Amygdala (tissue), 56 donors: ENCODE measurements at places on chromosomes 2 and 18.

- no peak for DNase-seq
Observed at GRCh38 chr2:200003444-200003843, 48.1 kb downstream of the MAIP1 start.

- DNase-seq, result no peak
Observed at GRCh38 chr2:70133491-70134322, 46.4 kb downstream of the PCBP1 start.

GRCh38 chr18:65017372-65017760 is 733.4 kb upstream of the CDH7 start:
- DNase-seq, result no peak

GRCh38 chr18:75130591-75131328 is 78.2 kb downstream of the PTGR3 start:
- no peak for DNase-seq

- no peak for DNase-seq
Observed at GRCh38 chr2:161243312-161243711, 64.9 kb upstream of the PSMD14 start.

- no peak for DNase-seq
Observed at GRCh38 chr2:27216416-27217137, 592 bp upstream of the CAD start.

DNA sequence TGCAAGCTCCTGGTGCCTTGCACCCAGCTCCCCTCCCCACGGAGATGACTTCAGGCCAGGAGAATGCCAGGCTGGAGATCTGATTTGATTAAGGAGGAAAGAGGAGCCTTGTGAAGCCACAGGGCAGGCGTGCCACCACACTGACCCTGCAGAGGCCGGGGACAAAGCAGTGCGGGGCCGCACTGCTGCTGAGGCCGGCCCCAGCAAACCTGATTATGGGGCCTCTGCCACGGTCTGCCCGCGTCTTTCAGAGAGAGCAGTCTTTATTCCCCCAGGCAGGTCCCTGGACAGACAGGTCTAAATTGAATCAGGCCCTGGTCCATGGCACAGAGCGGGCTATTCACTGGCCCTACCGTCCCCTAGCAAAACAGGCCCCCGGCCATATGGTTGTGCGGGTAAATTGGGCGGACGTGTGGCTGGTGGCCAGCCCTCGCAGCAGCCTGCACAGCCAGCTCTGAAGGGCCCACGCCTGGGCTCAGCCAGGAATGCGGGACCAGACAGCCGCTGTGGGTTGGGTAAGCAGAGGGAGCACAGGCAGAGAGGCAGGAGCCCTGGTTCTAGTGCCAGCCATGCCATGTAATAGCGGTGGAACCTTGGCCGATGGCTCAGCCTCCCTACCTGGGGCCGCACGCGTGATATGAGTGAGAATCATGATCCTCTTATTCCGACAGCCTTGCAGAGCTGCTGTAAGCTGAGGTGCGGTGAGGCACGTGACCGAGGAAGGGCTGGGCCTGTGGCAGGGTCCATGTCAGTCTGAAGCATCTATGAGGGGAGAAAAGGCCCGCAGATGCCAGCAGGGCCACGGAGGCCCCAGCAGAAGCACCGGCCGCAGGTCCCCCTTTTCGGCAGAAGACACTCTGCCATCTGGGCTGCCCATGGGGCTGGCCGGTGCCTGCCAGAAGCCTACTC is 97.3 kb upstream of the MYCN start:
- DNase-seq, result no peak

- DNase-seq, result no peak
Observed at GRCh38 chr2:189698020-189698887, 23.8 kb downstream of the ANKAR start.

DNA sequence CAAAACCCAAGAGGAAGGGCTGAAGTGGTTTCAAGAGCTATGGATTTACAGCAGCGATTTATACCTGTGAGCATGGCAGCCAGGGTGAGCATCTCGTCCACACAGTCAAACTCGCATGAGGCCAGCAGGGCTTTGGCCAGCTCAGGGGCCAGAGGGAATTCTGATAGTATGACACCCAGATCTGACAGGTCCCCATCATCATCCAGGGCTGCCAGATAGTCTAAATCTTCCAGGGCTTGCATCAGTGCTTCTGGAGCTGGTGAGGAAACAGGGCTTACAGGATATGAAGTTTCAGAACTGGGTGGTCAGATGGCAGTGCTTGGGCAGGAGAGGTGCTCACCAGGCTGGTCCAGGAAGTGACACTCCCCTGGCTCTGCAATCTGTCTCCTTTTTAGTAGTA is 3.5 kb downstream of the DQX1 start:
- no peak for DNase-seq

DNA sequence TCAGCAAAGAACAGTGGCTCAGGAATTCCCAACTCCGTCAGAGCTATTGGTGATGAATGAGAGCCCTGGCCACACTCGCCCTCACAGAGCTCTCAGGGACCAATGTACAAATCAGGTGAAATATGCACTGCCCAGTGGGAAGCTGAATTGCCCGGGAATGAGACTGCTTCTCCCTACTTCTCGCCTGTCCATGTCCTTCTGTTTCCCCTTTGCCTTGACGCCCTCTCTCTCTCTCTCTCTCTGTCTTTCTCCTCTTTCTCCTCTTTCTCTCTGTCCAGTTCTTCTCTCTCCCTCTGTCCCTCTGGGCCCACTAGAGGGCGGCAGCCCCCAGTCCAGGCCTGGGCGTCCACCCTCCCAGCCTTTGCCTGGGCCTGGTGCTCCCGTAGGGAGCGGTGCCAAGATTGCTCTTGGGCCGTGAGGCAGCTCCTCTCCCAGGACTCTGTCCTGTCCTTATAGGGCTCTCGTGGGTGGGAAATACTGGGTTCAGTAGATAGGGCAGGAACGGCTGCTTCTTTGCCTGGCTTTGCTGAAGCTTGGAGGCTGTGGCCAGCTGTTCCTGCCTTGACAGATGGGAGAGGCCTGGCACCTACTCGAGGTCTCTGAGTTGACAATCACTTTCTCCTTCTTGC is 28.4 kb upstream of the PUM2 start:
- peak; percentile 76 for DNase-seq

- no peak for DNase-seq
Observed at GRCh38 chr2:205465791-205466190, 216.5 kb upstream of the NRP2 start.

DNA sequence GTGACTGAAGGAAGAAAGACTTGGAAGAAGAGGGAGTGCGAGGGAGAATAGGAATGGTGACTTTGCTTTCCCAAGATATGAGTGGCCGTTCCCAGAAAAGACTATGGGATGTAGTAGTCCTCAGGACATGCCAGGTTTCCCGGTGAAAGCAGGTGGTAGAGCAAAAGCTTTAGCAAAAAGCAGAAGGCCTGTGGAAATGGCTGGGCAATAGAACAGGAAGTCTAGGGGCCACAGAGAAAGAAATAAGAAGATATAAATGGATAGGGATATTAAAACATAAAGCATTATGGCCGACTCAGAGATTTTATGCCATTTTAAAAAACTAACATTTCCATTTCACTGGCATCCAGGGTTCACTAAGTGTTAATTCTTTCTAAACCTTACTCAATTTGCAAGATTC is 1.2 kb upstream of the SERPINB13 start:
- DNase-seq, result no peak

GRCh38 chr2:113799375-113799774 is 42.9 kb upstream of the SLC35F5 start:
- no peak for DNase-seq

- DNase-seq, result no peak
Observed at GRCh38 chr2:211545582-211545981, 989.2 kb downstream of the CPS1 start.

DNA sequence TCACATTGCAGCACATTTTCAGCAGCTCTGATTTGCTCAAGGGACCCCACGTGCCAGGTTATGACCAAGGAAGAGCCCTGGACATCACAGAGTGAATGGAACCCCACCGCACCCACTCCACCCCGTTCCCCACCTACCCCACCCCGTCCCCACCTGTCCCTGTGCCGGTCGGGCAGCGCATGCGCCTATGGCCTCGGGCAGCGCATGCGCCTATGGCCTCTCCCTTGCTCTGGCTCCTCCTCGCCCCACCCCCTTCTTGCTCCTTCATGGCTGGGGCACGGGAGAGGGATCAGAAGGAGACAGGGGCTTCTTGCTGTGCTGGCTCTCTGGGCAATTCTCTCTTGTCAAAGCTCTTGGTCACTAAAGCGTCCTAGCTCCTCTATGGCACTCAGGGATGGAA is 371.8 kb upstream of the HS6ST1 start:
- DNase-seq, result no peak

DNA sequence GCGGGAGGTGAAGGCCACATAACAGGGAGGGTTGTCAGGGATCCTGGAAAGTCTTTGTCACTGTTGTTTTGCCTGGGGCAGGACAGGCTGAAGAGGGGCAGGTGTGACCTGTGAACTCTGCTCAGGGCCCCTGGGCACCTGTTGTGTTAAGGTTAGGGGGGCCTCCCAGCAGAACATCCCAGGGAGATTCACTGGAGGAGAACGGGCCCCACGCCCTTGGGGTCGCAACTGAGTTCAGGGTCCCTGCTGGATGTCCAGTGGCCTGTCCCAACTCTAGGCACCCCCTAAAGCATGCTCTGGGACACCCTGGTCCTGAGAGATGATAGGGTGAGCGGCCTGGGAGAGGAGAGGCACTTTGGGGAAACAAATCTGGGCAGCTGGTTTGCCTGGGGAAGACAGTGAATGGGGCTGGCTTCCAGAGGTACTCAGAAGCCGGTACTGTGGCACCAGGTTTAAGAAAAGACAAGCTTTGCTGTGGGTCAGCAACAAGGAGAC is 22.9 kb downstream of the GPR35 start:
- DNase-seq, result no peak

DNA sequence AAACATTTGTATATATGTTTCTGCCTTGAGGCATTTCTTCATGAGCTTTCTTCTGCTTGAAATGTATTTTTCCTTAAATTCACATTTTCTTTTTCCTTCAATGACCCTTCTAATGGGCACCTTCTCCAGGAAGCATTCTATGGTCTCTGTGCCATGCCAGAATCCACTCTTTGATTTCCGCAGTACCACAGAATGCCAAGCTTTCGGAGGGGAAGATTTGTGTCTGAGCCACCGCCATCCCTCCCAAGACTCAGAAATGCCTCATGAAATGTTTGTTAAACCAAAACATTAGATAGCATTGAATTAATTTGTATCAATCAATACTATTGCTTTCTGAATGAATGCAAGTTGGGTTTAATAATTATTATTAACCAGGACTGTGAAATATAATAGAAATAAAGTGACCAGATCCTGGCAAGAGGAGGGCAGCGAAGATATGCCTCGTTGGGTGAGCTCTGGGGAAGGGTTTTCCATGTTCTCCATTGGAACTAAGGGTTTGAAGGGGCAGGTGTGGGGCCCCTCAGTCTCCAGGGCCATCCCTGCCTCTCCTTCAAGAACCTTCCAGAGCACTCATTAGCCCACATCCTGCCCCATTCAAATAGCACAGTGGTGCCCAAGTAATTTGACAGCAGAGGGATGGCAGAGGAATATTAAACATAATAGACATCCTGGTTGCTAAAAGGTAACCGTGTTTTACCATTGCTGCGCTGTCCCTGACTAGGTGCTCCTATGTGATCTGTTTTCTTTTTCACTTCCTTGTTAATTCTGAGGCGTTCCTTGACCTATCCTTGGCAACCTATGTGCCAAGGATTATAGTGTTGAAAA is 189.6 kb downstream of the MYCN start:
- no peak for DNase-seq

GRCh38 chr2:232322560-232323327 is 55.8 kb upstream of the ALPP start:
- DNase-seq, result no peak

DNA sequence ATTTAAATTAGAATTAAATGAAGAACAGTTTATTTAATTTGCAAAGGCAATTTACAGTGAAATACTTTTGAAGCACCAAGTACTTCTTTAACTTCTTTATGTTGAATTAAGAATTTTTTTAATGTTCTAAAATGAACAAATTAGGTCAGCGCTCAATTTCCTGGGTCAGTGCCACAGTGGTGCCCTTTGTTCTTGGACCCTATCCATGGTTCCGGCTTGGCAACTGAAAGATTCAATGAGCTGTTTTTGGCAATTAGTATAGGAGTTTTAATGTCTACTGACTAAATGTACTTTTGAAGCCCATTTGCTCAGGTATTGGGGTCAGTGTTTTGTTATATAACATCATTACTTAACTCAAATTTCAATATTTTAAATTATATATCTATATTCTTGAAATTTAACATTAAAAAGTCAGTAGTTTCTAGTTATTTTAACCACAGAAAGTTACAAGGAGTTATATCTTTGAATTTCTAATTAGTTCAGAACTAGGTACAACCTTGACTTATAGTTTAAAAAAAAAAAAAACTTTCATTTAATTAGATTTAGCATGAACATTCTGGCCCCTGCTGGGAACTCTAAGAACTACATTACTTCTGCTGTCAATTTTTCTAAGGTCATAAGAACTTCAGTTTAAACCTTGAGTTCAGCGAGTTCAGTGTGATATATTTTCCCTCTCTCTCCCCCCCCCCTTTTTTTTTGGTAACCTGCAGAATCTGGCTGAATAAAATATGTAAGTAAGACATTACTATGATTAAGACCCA is 7.6 kb upstream of the MSTN start:
- DNase-seq, result no peak

- DNase-seq, result no peak
Observed at GRCh38 chr18:36378205-36378604, 80.7 kb downstream of the FHOD3 start.

DNA sequence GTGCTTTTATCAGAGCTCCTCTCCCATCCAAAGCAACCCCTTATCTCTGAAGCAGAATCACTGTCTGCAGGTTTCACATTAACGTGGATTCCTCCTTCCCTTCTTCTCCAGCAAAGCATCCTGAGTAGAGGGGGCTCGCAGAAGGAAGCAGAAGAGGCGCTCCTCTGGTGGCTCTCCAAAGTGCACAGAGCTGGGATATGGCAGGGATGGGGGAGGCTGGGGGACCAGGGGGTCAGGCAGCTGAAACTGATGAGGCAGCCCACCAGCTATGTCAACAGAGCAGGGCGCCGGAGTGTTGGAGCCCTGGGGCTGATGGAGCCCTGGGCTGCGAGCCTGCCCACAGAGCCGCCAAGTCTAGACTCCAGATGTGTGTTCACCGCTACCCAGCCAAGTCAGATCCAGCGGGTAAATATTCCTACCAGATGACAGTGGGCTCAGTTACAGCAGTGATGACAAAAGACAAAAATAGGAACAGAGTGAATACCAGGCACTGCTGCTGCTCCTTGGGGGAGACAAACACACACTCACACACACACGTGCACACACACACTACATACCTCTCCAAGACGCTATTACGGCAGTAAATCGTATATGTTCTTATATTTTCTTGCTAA is 678.3 kb upstream of the ID2 start:
- no peak for DNase-seq

- no peak for DNase-seq
Observed at GRCh38 chr2:148552675-148553331, 91.7 kb upstream of the EPC2 start.
